ELF-1 (cell line): ENCODE measurements at places on chromosomes 5 and 9.
A peak's percentile ranks its signal among the peaks of the same experiment; 100 is the strongest.

DNA sequence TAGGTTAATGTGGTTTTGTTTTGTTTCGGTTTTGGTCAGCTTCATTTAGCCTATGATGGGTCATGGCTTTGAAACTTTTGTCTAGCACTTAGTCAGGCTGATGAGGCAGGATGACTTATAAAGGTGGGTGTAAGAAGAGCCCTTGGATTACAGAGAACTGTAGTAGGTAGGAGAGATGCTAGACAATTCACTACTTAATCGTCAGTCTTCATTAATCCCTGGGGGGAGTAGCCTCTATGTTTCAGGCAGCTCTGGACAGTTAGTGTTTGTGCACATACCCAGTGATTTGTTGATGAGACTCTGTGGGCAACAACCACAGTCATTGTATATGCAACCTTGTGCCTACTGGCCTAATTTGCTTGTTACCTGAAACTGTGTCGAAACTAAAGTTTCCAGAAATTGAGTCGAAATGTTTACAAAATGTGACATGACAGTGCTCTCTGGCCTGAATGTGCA lies 113.3 kb downstream of the MTREX start:
- DNase-seq: no peak

GRCh38 chr5:90932052-90932699 lies 373.6 kb downstream of the ADGRV1 start:
- DNase-seq: peak; percentile 49

GRCh38 chr9:134065612-134066419 lies 2.0 kb downstream of the BRD3 start:
- DNase-seq: peak; percentile 60

- DNase-seq: no peak
Measured at GRCh38 chr9:3343671-3344070, 182.1 kb downstream of the RFX3 start.

GRCh38 chr9:131833906-131834305 lies 94.0 kb upstream of the RAPGEF1 start:
- no peak for DNase-seq

DNA sequence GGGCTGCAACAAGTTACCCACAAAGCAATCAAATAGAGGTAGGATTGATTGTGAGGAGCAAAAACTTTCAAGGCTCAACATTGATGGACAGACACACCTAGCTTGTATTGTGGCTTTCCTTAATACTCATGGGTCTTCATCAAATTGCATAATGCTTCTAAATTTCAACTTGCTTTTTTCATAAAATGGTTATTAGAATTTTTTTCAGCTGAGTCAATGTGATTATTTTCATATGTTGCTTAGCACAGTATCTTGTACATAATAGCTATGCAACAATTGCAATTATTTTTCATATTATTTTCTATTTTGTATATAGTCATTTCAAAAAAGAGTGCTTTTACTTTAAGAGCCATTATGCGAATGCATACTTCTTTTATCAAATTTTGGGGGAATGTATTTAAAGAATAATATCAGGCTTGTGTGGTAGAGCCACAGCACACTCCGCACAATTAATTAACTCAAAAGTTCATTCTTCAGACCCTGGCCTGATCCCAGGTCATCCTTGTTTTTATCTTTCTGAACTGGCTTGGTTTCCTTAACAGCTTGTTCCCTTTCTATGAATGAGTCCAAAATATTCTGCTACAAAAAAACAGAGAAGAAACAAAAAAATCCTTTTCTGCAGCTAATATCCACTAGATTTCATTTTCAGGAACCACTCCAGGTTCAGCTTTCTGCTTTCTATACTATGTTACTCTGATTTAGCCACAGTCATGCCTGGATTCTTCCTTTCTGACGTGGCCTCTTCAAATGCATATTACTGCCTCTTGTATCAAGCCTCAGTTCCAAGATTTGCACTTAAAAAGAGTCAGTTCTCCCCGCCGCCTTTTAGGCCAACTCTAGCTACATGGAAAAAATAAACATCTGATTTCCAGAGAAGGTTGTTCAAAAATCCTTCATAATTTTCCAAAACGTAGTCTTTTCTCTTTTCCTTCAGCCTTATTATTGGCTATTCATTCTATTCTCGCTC lies 45.3 kb upstream of the CDH9 start:
- no peak for DNase-seq
